ENCODE measurements at places on chromosomes 11 and 22.

DNA sequence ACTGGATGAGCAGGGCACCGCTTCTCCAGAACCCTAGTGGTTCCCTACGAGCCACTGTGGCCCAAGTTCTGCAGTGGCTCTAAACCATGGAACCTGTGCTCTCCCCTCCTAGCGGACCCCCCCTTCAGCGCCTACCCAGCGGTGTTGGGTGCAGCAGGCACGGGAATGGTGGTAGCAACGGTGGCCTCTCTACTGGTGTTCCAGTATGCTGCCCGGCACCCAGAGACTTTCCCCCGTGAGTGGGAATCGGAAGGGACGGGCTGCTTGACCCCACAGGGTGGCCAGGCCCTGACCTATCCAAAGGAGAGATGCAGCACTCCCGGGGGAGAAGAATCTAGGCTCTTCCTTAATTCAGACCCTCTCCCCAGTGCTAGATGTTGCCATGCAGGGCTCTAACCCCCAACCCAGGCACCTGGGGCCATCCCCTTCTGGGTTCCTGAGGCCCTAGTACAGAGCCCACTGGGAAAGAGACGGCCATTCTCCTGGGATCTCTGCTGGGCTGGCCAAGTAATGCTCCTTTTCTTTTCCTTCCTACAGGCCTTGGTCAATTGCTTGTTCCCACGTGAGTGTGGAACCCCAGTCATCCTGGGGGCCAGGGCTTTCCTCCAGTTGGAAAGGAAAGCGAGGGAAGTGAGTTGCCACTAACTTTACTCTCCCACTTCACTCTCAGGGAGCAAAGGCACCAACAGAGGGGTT is 9.2 kb downstream of the VSIG10L2 start:
- no peak for DNase-seq

- DNase-seq: no peak
Observed at GRCh38 chr11:73333640-73334383, 25.7 kb downstream of the ARHGEF17 start.

DNA sequence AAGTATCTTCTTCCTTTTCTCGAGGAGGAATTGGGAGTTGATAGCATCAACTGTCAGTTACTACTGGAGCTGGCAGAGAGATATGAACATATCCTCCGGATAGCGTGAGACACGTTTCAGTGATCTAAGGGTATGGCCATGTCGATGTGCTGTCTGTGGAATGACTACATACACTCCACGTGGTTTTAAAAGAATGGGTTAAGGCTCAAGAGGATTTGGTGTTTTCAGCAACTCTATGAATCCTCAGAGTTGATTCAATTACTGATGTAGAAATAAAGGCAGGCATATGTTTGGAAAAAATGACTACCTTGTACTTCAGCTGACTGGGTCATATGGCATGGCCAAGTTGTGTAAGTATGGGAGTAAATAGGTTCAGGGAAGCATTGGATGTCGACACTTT is 22.9 kb downstream of the MMP13 start:
- DNase-seq: no peak

- no peak for DNase-seq
Observed at GRCh38 chr11:72411623-72412419, 22.5 kb downstream of the CLPB start.

- DNase-seq: peak; percentile 12
Observed at GRCh38 chr11:14357881-14358728, 878 bp downstream of the RRAS2 start.

GRCh38 chr11:32902089-32902665 is 9.6 kb downstream of the QSER1 start:
- DNase-seq: no peak

GRCh38 chr11:94790661-94791180 is 22.6 kb downstream of the AMOTL1 start:
- DNase-seq: no peak

DNA sequence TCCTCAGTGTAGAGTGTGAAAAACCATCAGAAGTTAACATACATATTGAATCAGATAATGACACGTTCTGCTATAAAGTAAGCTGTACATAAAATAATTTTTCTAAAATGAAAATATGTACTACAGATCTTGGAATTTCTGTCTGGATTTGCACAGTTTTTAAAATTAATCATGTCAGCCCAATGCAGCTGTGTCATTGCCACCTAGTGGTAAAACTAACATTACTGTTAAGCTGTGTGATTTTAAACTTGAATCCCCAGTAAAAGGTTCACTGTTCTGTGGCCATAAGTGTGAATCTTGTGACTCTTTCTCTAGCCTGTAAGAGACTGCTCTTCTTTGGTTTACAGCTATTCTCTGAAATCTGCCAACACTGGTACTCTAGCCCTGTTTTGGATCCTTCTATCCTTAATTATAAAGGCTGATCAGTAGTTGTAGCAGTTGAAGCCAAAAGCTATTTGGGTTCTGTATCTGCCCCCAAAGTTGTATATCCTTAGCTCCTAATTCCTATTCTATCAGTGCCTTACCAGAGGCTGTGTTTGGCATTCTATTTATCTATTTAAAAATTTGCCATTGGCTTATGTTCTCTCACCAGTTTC is 4.0 kb downstream of the JRKL start:
- DNase-seq: no peak

Data from activated T-helper 9 cell treated with anti-CD3 and anti-CD28 coated beads, Interleukin-2, amount 50 U/mL, for 16 hours (primary cell).